ENCODE measurements at places on chromosomes 4 and X.

DNA sequence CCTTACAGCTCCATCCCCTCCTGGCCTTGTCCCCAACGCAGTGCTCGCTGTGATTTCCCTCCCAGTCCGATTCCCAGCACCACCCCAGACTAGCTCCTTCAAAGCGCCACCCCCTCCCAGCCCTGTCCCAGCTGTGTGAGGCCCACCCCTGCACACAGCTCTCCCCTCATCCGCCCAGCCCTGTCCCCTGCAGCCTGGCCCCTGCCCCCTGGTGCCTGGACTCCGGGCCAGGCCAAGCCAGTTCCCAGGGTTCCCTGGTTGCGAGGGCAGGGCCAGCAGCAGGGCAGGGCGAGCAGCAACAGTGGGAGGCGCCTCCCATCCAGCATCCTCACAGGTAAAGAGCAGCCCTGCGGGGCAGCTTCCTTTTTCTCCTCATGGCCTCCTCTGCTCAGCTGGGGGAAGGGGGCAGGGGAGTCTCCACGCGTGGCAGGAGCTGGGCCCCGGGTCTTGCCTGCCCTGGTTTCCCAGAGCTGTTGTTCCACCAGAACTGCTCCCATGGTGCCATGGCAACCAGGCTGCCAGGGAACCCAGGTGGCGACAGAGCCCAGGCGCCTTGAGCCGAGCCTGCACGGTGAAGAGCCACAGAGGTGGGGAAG is 24.8 kb downstream of the IQSEC2 start:
- no peak for DNase-seq

- no peak for DNase-seq
Measured at GRCh38 chr4:184403384-184403781, 71.0 kb downstream of the IRF2 start.

GRCh38 chrX:110675886-110676285 is 119.7 kb downstream of the CHRDL1 start:
- DNase-seq = no peak

GRCh38 chr4:183858011-183858615 is 47.0 kb upstream of the STOX2 start:
- DNase-seq = no peak

GRCh38 chr4:138522366-138522765 is 280.2 kb upstream of the SLC7A11 start:
- DNase-seq = no peak

DNA sequence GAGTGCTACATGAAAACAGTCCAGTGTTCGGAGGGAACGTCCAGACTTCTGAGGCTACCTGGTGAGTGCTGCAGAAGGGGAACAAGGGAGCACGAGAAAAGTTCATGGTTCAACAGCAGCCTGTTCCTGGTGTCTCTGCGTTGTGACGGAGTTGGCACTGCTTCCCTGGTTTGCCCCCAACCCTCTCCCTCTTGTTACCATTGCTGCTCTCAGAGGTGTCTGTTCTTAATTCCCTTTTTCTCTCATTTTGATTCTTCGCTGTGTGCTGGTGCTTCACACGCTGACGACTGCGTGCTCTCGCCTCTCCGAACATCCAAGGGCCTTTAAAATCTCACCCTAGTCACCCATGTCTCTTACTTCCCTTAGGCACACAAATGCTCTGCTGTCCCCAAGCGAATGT is 1.6 kb upstream of the FAM149A start:
- no peak for DNase-seq

DNA sequence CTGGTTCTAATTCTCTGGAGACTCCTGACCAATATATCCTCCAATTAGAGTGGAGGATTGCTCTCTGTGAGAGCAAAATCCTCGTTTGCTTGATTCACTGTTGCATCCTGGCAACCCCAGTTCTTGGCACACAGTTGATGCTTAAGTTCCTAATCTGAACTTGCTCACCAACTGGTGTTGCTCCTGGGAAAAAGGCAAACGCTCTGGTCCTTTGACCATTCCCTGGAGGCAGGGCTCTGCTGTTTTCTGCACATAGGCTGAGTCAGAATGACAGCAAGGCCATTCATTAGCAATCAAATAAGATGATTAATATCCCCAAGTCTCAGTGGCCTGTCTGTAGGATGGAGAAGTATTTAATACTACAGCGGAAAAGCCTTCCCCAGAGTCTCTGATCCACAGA is 172.7 kb upstream of the TBC1D9 start:
- no peak for DNase-seq

DNA sequence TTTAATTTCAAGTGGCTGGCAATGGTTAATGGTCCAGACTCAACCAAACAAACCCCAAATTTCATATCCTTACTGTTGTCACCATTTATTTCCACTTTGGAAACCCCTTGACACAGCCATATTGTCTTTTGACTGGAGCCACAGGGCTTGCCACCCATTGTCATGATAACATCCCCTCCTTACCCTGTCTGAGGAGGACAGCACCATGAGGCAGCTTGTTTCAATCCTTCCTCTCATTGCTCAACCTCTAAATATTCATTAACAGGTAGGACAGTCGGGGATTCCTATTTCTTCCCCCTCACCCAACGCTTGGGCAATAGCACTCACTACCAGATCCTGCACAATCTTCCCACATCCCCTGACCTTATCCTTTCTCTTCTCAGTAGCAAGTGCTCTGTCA is 92.1 kb downstream of the CEP135 start:
- no peak for DNase-seq

DNA sequence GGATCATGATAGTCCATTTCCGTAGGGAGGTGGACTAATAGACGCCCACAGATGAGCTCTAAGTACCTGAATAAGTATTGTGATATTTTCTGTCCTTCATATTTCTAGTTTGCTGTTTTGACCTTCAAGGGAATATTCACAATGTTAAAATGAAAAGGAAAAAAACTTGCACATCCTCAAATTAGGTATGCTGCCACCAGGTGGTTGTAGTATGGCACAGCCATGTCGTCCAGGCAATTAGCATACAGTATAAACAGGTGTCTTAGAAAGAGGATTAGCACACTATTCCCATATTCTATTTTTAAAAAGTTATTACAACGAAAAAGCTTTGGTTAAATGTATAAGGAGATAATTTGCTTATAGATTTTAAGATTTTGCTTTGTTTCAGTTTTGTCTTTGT is 802.0 kb downstream of the RPA4 start:
- DNase-seq = no peak

DNA sequence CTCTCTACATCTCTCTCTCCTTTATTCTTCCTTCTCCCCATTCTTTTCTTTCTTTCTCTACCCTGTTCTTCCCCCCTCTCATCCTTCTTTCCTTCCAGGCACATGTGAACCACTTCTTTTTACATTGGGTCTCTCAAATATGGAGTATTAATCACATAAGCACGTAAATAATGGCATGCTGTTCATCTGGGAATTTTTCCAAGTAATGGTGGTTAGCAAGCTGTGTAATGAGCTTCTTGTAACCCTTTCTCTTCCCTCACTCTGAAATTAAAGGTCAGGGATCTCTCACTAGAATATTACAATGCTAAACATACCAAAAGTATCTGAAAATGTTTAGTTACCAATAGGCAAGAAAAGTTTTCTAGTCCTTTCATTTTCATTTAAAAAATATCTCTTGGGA is 239.9 kb upstream of the TEX13A start:
- no peak for DNase-seq

GRCh38 chr4:76238236-76238635 is 13.3 kb upstream of the FAM47E start:
- no peak for DNase-seq

- DNase-seq = no peak
Measured at GRCh38 chrX:9677098-9677739, 88.4 kb downstream of the GPR143 start.

- no peak for DNase-seq
Measured at GRCh38 chr4:163558539-163559044, 64.1 kb downstream of the TMA16 start.

DNA sequence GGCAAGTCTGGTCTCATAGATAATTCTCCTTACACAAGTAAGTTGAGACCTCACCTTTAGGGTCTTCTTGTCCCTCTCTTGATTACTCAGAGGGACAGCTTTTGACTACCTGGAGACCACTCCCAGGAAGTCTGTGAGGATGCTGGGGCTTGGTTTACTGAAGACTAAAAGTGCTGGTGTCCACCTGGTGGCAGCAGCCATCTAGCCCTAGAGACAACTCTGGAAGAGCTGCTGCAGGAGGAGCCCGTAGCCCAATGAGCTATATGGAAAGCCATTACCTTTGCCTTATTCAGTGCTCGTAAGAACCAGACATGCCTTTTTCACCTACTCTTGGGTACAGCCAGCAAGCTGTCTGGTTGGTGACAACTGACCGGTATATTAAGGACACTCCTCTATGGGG is 7.3 kb downstream of the FGFBP2 start:
- no peak for DNase-seq

- no peak for DNase-seq
Measured at GRCh38 chrX:112819813-112820212, 20.8 kb downstream of the AMOT start.

DNA sequence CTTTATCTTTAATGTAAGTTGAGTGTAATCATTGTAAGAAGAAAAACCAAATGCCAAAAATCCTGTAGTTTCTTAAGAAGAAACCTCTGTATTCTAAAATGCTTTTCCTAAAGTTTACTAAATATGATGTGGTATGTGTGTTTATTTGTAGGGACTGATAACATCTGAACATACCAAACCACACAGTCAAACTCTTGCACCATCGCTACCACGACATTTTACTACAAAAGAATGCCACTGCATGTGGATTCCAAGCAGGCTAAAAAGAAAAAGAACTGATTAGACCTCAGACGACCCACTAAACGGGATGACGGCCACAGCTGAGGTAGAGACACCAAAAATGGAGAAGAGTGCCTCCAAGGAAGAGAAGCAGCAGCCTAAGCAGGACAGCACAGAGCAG is 46.1 kb downstream of the LAS1L start:
- no peak for DNase-seq

GRCh38 chrX:153662266-153662665 is 11.3 kb downstream of the PNCK start:
- DNase-seq = peak; percentile 56

GRCh38 chr4:176357359-176358082 is 37.8 kb downstream of the SPCS3 start:
- no peak for DNase-seq

DNA sequence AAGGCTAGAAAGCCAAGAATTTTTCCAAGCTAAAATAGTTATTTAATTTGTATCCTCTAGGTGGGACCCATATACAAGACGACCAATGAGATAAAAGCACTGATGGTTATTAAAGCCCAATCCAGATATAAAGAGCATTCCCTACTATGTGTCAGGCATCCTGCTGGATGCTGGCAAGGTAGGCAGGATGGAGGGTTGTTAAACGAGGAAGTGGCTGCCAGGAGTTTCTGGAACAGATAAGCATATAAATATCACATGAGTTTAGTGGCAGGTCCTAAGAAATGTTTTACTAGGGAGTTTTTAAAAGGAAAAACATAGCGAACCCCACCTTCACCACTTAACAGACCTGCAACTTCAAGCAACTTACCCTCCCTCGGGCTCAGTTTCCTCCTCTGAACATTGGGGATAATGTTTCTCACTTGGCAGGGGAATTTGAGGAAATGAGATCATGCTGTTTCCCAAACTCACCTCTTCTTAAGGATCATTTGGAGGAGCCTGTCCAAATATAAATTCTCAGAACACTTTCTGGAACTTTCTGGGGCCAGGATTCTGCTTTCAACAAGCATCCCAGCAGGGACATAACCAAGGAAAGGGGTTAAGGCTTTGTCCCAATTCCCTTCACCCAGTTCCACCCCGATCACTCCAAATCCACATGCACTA is 94.3 kb upstream of the LDB2 start:
- no peak for DNase-seq

GRCh38 chr4:48673537-48673936 is 106.5 kb downstream of the FRYL start:
- DNase-seq = no peak

- DNase-seq = peak; percentile 68
Measured at GRCh38 chr4:56821381-56822243, at the start of gene SPINK2. SPINK2 (minus strand) TSS chr4:56821701; CDS start chr4:56821662, 39 bp downstream.

GRCh38 chr4:173403051-173403450 is 4.1 kb upstream of the SCRG1 start:
- DNase-seq = no peak

DNA sequence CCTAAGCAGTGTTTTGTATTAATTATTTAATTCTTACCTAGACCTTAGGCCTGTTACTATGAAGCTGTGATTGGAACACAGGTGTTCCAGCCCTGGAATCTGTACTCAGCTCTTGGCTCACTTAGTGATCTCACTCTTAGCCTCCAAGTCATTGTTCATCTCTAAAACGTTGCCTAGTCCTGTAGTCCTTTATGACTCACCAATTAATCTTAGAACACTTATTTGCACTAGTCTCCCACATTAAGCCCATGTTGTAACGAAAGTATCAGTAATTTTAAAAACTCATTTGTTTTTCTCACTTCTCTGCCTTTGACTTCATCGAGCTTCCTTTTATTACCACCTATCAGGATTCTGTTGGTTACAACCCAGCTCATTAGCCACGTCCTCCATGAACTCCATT is 1224.7 kb upstream of the TENM3 start:
- DNase-seq = no peak

Measured in stimulated activated CD4-positive, alpha-beta T cell treated with anti-CD3 and anti-CD28 coated beads, Interleukin-1b, Interleukin-23, amount 100 ng/mL, for 4 hours (primary cell).